ENCODE measurements at places on chromosomes 6 and 20.

DNA sequence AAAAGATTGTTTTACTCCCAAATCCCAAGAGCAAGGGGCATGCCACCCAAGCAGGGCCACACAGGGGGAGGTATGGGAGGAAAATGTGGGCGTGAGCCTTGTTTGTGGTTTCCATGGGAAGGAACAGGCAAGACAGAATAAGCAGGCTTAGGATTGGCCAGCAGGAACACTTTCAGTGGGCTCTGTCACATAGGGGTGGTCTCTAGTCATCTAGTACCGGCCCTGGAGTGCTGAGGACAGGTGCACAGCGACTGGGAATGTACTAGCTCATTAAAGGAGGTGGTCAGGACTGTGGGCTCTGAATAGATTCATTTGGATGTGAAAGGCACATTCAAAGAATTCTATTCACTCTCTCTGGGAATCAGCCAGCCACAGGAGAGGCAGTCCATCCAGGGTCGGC is 175.6 kb downstream of the TBC1D7 start:
- DNase-seq, result no peak

DNA sequence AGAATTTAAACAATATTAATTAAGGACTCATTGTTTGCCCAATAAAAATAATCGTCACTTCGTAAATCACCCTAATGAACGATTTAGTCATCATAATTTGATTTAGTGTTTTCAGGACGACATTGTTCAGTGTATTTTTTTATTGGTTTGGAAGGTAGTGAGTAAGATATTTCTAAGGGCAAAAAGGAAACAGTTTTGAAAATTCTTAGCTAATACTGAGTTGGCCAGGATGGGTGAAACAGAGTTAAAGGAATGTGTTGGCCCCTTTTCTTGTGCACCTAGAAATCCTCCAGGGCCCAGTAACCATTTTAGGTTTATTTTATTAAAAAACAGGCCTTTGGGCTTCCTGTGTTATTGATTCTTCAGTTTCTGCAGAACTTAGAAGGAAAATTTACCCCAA is 25.3 kb downstream of the ANKS1A start:
- no peak for DNase-seq

- no peak for DNase-seq
Observed at GRCh38 chr6:44554861-44555260, 167.4 kb downstream of the CDC5L start.

DNA sequence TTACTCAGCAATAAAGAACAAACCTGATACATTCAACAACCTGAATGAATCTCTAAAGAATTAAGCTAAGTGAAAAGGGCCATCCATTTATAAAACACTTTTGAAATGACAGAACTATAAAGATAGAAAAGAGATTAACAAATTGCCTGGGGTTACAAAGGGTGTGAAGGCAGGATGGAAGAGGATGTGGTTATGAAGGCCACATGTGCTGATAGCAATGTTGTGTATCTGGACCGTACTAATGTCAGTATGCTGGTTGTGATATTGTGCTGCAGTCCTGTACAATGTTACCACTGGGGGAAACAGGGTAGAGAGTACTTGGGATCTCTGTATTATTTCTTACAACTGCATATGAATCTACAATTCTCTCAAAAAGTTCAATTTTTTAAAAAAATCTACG is 36.4 kb downstream of the ELOVL5 start:
- DNase-seq, result no peak

DNA sequence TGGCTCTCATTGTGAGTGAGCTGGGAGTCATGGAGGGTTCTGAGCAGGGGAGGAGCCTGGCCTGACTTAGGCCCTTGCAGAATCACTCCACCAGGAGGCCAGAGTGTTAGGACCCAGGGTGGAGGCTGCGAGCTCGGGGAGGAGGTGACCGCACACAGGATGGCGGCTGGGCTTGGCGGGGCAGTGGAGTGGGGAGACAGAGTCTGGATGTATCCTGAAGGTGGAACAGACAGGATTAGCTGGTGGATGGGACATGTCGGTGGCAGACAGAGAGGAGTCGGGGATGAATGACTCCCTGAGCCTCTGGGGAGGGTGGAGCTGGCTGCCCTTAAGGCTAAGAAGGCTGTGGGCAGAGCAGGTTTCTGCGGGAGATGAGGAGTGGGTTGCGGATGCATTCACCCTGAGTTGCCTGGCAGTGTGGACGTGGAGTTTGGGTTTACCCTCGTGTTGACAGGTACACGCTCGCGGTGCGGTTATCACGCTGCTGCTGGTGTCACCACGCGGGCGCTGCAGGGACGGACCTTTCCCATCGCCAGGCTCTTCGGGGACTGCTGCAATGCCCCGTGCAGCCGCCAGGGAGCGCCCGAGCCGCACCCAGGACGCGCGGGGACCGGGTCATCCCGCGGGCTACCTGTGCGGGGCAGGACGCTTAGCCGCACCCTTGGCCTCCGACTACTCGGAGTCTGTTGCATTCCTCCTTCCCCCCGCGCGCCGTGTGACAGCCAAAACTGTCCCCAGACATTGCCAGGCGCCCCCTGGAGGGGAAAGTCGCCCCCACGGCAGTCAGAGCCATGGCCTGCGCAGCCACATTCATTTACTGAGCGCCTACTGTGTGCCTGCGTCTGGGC is 43.0 kb upstream of the PTGIS start:
- DNase-seq, result peak; percentile 68
